Activated B cell treated with CpG ODN at 0.5 μM for 24 hours (primary cell): ENCODE measurements at places on chromosomes 7 and 10.

GRCh38 chr10:71066600-71066999 is 145.8 kb upstream of the UNC5B start:
- no peak overlapping the region for H3K4me3 ChIP-seq
- no peaks in the 10 kb centered on the region for H3K4me1 ChIP-seq
- no peak overlapping the region for H3K27ac ChIP-seq
- H3K36me3 ChIP-seq: no peaks in the 10 kb centered on the region

DNA sequence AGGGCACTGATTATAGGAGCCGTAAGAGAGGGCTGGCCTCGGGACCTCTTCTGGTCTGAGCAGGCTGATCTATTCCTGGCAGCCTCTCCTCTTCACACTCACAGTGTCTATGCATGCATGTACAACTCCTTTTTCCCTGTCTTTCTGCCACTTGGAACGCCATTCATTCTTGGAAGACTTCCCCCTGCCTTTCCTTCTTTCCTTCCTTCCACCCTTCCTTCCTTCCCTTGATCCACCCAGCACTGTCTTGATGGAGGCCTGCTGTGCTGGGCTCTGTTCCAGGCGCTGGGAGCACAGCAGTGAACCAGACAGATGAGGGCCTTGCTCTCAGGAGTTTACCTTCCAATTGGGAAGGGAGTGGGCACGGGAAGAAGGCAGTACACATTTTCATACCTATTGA is 114.8 kb downstream of the SH3PXD2A start:
- DNase-seq: no peak
- H3K4me1 ChIP-seq: no peaks in the 10 kb centered on the region
- H3K27me3 ChIP-seq: no peaks in the 10 kb centered on the region
- no peak overlapping the region for H3K4me3 ChIP-seq
- H3K27ac ChIP-seq: no peak overlapping the region

GRCh38 chr7:668958-669357 is 57.5 kb upstream of the DNAAF5 start:
- no peaks in the 10 kb centered on the region for H3K27me3 ChIP-seq
- no peak overlapping the region for H3K27ac ChIP-seq
- no peak for DNase-seq
- H3K4me3 ChIP-seq: no peak overlapping the region

- H3K36me3 ChIP-seq: peaks cover 4% of the 10 kb centered on the region
- no peaks in the 10 kb centered on the region for H3K27me3 ChIP-seq
- H3K27ac ChIP-seq: no peak overlapping the region
Measured at GRCh38 chr7:151814400-151815009, 62.4 kb downstream of the PRKAG2 start.

DNA sequence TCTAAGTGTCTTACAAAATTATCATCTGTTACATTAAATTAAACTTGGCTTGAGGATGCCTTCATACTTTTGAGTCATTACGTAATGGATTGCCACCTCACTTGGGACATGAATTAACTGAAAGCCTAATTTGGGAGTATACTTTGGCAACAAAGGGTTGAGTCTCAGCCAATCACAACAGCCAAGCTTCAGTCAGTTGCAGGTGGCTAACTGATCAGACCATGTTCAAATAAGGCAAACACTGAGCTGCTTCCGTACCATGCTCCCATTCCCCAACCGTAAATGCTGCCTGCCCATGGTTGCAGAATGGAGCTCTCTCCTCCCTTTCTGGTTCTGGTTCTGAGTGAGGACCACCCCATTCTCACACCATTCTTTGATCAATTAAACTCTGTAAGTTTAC is 92.9 kb upstream of the STK17A start:
- H3K4me1 ChIP-seq: peaks cover 9% of the 10 kb centered on the region
- DNase-seq: no peak
- H3K36me3 ChIP-seq: no peaks in the 10 kb centered on the region
- H3K4me3 ChIP-seq: no peak overlapping the region

GRCh38 chr10:69847458-69847857 is 45.8 kb downstream of the COL13A1 start:
- peaks cover 7% of the 10 kb centered on the region for H3K4me1 ChIP-seq
- DNase-seq: no peak
- no peak overlapping the region for H3K27ac ChIP-seq
- no peak overlapping the region for H3K4me3 ChIP-seq
- no peaks in the 10 kb centered on the region for H3K36me3 ChIP-seq

GRCh38 chr7:798921-799470 is 33.3 kb upstream of the SUN1 start:
- H3K4me1 ChIP-seq: no peaks in the 10 kb centered on the region
- no peak overlapping the region for H3K27ac ChIP-seq
- H3K36me3 ChIP-seq: no peaks in the 10 kb centered on the region
- H3K27me3 ChIP-seq: no peaks in the 10 kb centered on the region

- peaks cover 4% of the 10 kb centered on the region for H3K4me1 ChIP-seq
- H3K27me3 ChIP-seq: peaks cover 14% of the 10 kb centered on the region
- H3K36me3 ChIP-seq: peaks cover 2% of the 10 kb centered on the region
- H3K27ac ChIP-seq: no peak overlapping the region
- DNase-seq: no peak
Measured at GRCh38 chr10:98463016-98463415, 16.3 kb upstream of the HPS1 start.

GRCh38 chr7:4964506-4964905 is 5.5 kb upstream of the MMD2 start:
- H3K27ac ChIP-seq: no peak overlapping the region
- no peak overlapping the region for H3K4me3 ChIP-seq
- peaks cover 20% of the 10 kb centered on the region for H3K27me3 ChIP-seq
- no peaks in the 10 kb centered on the region for H3K4me1 ChIP-seq
- DNase-seq: no peak

GRCh38 chr7:99072126-99072525 is 71.8 kb downstream of the SMURF1 start:
- H3K27ac ChIP-seq: no peak overlapping the region
- DNase-seq: no peak
- H3K4me3 ChIP-seq: no peak overlapping the region

DNA sequence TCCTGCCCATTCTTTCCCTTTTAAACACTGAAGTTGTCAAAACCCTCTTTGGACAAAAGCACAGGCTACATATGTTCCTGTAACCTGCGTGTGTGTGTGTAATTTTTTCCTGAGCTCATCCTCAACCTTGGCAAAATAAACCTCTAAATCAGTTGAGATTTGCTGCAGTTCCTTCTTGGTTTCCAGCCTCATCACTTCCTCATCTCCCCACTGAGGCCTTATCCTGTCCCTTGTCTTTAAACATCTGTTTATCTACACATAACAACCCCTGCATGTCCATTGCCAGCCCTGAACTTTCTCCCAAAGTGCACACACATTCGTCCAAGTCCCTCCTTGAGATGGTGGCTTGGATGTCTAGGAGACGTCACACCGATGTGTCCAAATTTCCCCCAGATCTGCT is 35.5 kb downstream of the LYZL2 start:
- H3K4me3 ChIP-seq: no peak overlapping the region
- no peak for DNase-seq
- H3K36me3 ChIP-seq: no peaks in the 10 kb centered on the region

- no peaks in the 10 kb centered on the region for H3K36me3 ChIP-seq
- no peak for DNase-seq
- no peaks in the 10 kb centered on the region for H3K4me1 ChIP-seq
- peaks cover 24% of the 10 kb centered on the region for H3K27me3 ChIP-seq
- H3K27ac ChIP-seq: no peak overlapping the region
Measured at GRCh38 chr10:78696791-78697395, 371.9 kb upstream of the ZMIZ1 start.
